Activated T-cell treated with anti-CD3 and anti-CD28 coated beads, Interleukin-2, amount 50 U/mL, for 48 hours (primary cell): ENCODE measurements at places on chromosomes 1 and 21.

- no peak for DNase-seq
These were observed 10.7 kb downstream of the PLA2G5 start for GRCh38 chr1:20080441-20081352.

DNA sequence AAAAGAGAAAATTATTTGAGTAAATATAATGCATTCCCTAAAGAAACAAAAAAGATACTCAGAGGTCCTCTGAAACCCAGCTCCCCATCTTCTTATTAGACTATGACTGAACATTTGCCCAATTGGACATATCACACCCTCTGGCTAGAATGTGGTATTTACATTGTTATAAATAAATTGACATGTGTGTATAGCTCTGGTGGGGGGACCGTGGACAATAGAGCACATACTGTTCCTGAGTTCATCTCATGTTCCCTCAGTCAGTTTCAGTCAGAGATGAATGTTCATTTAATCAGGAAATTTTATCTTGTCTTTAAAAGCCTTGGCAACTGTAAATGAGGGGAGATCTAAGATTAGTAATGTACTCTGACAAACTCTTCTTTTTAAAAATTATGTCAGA is 459.3 kb upstream of the ADAMTS5 start:
- no peak for DNase-seq

GRCh38 chr1:234322979-234323378 is 50.3 kb upstream of the COA6 start:
- peak; percentile 78 for DNase-seq

DNA sequence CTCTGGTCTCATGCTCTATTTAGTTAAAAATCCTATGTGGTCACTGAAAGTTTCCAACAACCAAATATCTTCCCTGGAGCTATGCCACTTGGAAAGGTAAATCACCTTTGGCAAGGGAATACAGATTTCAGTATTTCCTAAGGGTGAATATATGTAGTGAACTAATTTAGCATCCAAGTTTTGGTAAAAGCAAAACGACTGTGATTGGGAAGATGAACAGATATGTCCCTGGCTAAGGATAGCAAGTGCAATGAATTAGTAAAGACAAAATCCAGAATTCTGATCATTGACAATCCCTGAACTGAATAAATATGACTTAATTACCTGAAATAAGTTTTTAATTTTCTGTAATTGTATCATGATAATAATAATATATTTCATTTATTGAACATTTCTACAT is at the start of gene OR2T33:
OR2T33 (minus strand) TSS at position 101 of the 400 bp plus-strand sequence. CDS start 4,162 bp downstream, outside the sequence.
- no peak for DNase-seq

DNA sequence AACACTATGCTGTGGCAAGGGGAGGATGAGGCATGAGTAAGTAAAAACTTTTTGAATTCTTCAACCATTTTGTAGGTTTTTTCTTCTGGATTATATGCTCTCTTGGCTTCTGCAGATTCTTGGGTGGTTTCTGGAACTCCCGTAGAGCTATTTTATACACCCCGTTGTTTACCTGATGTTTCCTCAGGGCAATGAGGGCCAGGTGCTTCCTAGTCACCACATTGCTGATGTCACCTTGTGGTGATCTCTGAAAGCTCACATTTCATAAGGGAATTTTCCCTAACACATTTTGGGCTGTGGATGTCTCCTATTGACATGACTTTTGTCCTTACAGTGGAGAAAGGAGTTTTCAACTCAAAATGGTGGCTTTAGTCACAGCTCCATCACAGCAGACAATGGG is 356.6 kb downstream of the PLA2G4A start:
- no peak for DNase-seq

GRCh38 chr1:115329965-115330364 is 8.1 kb downstream of the NGF start:
- no peak for DNase-seq

GRCh38 chr1:22749919-22750684 is 39.5 kb downstream of the EPHB2 start:
- no peak for DNase-seq

GRCh38 chr1:203151362-203152157 is 24.0 kb downstream of the ADORA1 start:
- no peak for DNase-seq
